ENCODE measurements at places on chromosomes 12 and 14.
A peak's percentile ranks its signal among the peaks of the same experiment; 100 is the strongest.

DNA sequence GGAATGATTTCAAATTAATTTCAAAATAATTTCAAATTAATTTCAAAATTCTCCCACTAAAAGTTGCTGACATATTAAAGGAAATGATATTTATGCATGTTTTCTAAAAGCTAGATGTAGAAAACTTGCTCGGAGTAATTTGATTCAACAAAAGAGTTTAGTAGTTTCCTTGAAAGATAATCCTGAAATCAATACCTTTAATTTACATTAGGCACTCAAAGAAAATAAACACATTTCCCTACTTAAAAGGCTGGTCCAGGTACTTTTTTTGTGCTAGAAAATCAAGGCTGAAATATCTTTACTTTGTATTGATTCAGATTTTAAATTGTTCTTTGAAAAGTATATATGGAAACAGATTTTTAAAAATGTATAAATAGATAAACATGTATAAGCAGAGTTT is 370.5 kb downstream of the RAD51B start:
- DNase-seq: no peak

DNA sequence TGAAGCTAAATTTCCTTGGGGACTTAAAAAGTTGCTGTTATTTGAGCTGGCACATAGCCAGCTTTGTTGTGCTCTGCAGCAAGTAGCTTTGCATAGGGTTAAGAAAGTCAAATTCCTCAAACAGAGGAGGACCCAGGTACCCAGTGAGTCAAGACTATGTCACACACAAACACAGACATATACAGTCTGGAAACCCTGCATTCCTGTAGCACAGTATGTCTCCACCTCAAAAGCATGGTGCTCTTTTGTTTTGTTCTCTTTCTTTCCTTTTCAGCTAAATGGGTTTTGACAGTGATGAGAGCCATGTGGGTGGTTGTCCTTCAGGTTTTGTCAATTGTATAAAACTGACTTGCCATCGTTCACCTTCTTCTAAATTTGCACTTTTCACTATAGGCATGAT is 179.6 kb upstream of the DIO2 start:
- DNase-seq: no peak

- no peak for DNase-seq
These were observed 216.6 kb downstream of the PTPRO start for GRCh38 chr12:15538881-15539280.

GRCh38 chr14:45807178-45807899 is 554.3 kb upstream of the MIS18BP1 start:
- DNase-seq: no peak

DNA sequence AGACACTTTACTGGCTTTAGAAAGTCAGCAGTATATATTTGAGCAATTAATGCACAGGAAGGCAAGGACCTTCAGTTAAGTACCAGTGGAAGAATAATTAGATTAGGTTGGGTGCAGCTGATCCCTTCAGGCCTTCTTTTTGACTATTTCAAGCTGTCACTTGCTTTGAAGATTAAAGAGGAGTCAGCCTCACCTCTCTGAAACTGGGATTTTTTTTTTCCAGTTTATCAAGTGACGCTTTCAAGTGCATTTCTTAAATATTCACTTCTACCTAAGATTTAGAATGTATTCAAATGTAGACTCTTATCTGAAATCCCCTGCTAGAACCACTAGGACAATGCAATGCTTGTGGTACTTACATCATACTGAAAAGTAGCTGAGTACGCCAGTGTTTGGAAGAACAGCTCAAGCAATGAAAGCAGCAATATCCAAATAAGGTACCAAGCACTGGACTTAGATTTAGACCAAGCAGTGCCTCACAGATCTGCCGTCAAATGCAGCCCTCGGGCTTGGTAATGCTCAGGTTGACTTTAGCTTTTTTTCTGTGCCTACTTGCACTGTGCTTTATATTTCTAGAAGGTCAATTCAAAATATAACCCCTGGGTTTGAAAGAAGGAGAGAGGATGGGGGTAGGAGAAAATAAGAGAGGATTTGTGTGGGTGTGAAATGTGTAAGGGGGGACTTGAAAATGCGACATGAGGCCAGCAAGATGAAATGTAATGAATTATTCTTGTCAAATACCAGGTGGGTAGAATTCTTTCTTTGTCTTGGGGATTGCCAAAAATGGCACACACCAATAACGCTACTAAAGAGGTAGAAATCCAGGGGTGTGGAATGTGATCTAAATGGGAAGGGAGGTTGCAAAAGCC is 3.7 kb upstream of the FERMT2 start:
- DNase-seq: no peak

DNA sequence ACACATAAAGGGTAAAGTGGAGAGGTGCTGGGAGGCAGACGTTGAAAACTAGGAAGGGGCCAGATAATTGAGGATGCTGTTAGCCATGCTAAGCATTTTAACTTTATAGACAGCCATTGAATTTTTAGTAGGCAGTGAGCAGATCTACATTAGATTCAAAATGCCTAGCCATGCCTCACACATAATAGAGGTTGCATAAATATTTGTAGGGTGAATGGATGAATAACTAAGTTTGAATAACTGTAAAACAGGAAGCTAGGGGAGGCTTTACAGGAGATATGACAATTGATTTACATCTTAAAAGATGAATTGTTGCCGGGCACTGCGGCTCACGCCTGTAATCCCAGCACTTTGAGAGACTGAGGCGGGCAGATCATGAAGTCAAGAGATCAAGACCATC is 12.3 kb upstream of the CCNT1 start:
- no peak for DNase-seq

- no peak for DNase-seq
These were observed 21.6 kb upstream of the TMCC3 start for GRCh38 chr12:94671917-94672316.

DNA sequence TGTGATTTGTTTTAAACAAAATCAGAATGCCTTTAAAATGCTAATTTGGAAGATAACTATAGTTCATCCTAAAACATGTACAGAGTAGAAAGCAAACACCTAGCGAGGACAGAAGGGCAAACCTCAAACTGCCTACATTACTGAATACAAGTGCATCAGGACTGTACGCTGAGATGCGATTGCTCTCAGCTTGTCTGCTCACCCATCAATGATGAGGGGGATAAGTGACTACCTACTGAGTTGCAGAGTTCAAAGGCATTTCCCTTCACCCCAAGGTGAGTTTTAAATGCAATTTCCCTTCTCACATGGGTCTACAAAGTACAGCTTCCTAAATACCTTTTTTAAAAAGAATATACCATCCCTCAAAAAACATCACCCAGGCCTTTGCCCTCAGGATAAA is 52.9 kb downstream of the PHLDA1 start:
- no peak for DNase-seq

GRCh38 chr12:103144278-103144677 is 186.8 kb downstream of the ASCL1 start:
- DNase-seq: no peak

- no peak for DNase-seq
These were observed 7.8 kb upstream of the AMN start for GRCh38 chr14:102914474-102915291.

DNA sequence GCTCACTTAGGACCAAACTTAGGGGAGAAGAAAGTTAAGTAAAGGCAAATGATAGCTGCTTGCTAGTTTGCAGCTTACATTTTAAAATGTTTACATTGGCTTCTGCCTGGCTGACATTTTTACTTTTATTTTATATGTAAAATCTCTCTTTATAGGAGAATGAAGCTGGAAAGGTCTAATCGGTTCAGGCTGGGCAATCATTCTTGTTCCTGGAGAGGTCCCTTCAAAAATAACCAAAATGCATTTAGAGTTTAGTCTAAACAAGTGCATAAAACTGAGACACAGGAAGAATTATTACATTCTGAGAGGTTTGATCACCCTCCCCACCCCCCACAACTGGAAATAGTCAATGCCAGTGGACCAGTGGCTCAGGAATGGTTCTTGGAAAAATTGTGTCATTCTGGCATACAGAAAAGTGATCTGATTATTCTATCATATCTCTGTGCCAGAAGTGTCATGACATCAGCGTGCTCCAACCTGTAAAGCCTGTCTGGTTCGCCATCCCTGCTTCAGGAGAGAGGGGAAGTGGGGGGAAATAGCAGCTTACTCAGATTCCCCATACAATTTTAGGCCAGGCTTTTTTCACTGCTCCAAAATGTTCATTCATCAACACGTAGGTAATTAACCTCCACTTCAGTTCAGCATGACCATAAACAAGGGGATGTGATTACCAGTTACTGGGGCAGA is 4.2 kb downstream of the PRICKLE1 start:
- no peak for DNase-seq

GRCh38 chr12:88309546-88309945 is 167.4 kb downstream of the TMTC3 start:
- no peak for DNase-seq

DNA sequence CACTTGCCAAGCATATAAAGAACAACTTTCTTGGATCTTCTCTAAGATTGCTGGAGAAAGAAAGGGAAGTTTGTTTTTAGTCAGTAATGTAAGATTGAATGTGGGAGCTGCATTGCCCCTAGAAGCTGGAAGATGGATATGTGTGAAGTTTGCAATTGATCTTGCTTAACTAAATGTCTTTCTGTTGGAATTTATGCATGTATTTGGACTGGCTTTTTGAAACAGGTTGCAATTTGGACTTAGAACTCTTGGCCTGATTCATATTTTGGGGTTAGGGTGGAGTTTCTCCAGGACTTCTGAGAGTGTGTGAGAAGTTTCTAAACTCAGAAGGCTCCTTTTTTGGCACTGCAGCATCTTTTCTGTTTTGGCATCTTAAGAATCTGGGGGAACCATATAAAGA is 26.4 kb downstream of the IFT43 start:
- no peak for DNase-seq

GRCh38 chr14:78023112-78023511 is 147.1 kb upstream of the NRXN3 start:
- DNase-seq: no peak

DNA sequence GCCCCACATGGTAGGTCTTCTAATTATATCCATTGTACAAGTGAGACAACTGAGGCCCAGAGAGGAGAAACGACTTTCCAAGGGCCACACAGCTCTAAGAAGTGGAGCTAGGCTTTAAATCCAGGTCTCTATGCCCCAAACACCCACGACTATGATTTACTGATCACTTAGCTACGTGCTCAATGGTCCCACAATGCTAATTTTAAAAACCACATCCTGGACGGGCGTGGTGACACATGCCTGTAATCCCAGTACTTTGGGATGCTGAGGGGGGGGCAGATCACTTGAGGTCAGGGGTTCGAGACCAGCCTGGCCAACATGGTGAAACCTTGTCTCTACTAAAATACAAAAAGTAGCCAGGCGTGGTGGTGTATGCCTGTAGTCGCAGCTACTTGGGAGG is 8.4 kb upstream of the MLEC start:
- DNase-seq: no peak

DNA sequence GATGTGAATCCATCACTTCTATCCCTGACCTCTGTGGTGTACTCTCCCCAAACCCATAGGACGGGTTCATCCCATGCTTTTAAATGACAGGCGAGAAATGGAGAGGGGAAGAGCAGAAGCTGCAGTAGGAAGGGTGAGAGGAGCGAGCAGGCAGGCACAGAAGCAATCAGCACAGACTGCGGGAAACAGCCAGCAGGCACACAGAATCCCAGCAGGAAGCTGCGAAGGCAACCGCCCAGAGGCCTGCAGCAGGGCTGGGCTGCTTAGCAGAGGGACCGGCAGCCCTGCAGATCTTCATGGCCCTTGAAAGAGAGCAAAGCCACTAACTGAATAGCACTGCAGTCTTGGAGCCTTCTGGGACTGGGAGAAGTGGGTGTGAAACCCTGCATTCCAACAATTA is 287.0 kb upstream of the FKBP4 start:
- no peak for DNase-seq

GRCh38 chr14:32469388-32470160 is 140.5 kb downstream of the AKAP6 start:
- peak; percentile 36 for DNase-seq

- DNase-seq: no peak
These were observed 72.1 kb upstream of the DIO3 start for GRCh38 chr14:101489092-101489760.

GRCh38 chr12:40577834-40578233 is 114.4 kb upstream of the CNTN1 start:
- no peak for DNase-seq
